ENCODE measurements at places on chromosomes 12 and 14.

DNA sequence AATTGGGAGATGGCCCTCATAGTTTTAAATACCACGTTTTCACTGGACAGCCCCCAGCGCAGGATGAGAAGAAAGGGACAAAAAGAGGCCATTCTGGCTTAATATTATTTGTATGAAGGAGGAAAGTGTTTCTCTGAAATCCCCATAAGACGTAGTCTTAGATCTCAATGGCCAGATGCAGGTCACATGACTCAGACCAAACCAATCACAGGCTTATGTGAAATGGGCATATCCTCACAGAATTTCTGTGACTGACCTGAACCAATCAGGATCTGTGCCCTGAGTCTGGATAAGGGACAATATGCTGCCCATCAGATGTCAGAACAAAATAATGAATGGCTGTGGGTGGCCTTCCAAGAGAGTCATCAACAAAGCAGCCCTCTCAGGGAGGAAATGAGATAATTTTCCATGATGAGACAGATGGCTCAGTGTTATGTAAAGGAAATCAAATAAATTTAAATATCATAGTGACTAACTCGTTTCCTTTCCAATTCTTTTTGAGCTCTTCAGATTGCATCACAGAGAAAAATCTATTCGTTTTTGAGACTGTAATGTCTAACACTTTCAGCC is 1009.5 kb upstream of the TMEM132C start:
- DNase-seq = no peak

- DNase-seq = no peak
These were observed 42.2 kb upstream of the ATP23 start for GRCh38 chr12:57899010-57899662.

- DNase-seq = no peak
These were observed 58.8 kb downstream of the ATP2B1 start for GRCh38 chr12:89649820-89650219.

- no peak for DNase-seq
These were observed 17.3 kb upstream of the YAF2 start for GRCh38 chr12:42255221-42255865.

- DNase-seq = no peak
These were observed 45.8 kb downstream of the ETNK1 start for GRCh38 chr12:22670762-22671161.
